Activated naive CD8-positive, alpha-beta T cell treated with anti-CD3 and anti-CD28 coated beads, Interleukin-2, amount 10 ng/mL, durations not matched to agents 7 days and 5 days (primary cell): ENCODE measurements at places on chromosomes 1 and 21.

DNA sequence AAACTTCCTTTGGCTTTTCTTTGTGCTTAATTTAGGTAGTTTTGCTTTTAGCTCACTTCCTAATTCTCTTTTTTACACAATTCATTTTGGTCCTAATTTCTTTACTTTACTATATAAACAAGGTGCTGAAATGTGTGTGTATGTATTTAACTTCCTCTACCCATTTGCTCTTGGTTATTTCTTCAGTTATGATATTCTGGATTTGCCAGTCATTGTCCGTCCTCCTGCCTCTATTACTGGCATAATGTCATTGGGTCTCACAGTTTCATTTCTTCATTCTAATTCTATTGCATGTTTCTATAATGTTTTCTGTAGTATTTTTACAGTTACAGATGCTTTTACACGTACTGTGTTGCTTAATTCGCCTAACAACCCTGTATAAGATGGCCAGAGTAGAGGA, 96.2 kb downstream of the ZMYM4 start:
- no peak for DNase-seq

- DNase-seq = no peak
Observed at GRCh38 chr1:101587741-101588140, 350.9 kb downstream of the S1PR1 start.

DNA sequence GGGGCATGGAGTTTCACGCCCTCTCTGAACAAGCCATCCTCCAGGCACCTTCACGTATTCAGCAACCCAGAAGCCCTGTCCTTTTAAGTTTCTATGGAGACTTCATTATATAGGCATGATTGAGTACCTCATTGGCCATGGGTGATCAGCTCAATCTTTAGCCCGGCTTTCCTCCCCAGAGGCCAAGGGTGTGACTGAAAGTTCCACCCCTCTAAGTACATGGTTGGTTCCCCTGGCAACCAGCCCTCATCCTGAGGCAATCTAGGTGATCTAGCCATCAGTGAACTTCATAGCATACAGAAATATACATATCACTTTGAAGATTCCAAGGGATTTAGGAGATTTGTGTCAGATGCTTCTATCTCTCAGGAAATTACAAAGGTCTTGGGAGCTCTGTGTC, 21.3 kb upstream of the DHX9 start:
- DNase-seq = no peak

- no peak for DNase-seq
Observed at GRCh38 chr1:188904201-188904600, 1573.5 kb downstream of the BRINP3 start.

DNA sequence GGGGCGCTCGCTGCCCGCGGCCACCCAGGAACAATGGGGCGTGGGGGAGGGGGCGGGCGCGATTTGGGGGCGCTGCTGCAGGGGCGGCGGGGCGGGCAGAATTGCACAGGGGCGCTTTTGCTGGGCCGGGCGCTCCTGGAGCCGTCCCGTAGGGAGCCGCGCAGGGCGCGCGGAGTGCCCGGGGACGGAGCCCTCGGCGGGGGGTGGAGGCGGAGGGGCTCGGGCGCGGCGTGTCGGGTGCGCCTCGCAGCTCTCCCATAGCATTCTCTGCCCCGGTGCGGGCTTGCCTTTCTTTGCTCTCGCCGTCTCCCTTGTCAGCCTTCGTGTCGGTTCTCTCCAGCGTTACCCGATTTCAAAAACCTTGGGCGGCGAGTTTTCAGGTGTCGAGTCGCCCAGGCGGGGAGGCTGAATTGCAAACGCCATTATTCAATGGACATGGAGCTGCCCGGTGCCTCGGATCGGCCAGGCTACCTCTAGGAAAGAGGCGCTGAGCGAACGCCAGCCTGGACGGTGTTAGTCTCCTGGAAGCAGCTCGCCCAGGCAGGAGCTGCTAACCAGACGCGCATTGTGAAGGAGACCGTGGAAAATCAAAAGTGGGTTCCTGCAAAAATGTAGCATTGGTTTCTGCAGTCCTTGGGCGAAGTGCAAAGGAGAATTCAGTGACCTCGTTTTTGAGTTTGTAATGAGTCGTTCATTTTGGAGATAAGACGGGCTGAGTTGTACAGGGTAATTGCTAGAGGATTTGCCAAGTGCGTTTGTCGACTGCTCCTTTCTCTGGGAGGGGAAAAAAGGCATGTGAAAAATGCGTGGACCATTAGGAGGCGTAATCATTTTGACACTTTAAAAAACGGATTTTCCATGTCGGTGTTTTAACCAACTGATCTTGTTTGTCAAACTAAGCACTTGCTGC, 626 bp downstream of the CXADR start:
- DNase-seq = peak; percentile 50

DNA sequence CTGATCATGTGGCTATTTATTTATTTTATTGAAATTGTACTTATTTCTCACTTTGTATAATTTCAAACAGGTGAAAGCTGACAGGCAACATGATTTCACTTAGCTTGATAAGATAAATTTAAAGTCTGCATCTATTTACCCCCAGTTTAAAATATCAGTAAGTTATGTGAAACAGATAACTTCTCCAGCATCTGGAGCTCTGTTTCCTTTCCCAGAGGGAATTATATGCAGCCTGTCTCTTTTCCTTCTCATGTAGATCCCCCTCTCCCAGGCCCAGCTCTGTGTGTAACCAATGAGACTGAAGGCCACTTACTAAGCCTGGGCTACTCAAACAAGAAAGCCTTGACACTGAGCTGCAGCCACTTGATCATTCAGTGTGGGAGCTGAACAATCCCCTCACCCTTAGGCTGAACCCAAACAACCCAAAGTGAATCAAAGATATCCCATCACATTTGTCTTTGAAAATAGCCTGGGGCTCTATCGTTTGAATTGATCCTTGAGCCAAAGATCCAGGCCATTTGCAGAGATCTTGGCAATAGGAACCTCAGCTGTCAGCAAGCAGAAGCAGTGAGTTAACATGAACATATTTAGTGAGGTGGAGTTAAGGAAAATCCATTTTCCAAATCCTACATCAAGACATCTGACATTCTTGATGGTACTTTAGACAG, 383.9 kb downstream of the TGFB2 start:
- DNase-seq = no peak

DNA sequence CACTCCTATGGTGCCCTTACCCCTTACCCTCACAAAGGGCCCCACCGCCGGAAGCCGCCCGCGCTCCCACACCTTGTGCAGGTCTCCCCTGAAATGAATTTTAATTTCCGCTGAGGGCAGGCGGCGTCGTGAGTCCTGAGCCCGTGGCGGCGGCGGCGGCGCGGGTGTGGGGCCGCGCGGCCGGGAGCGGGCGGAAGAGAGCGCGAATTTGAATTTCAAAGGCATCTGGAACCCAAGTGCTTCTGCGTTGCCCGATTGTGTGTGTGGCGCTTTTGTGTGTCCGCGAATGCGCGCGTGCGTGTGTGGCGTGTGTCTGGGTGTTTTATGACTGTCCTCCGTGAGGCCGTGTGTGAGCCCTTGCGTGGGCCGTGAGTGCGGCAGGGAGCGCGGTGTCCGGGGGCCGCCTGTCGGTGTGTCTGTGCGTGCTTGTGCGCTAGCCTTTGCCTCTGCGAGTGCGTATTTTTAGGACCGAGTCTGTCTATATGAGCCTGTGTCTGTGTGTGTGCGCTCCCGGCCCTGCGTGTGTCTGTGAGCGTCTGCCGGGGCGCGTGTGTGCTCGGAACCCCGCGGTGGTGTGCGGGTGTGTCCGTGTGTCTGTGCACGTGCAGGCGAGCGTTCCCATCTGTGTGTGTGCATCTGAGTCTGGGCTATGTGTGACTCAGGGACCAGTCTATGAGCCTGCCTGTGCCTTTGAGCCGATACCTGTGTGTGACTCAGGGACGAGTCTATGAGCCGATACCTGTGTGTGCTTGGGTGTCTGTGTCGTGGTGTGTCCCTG, 7.9 kb upstream of the ADGRB2 start:
- DNase-seq = peak; percentile 54

- no peak for DNase-seq
Observed at GRCh38 chr1:187047298-187047697, 218.5 kb downstream of the PLA2G4A start.

DNA sequence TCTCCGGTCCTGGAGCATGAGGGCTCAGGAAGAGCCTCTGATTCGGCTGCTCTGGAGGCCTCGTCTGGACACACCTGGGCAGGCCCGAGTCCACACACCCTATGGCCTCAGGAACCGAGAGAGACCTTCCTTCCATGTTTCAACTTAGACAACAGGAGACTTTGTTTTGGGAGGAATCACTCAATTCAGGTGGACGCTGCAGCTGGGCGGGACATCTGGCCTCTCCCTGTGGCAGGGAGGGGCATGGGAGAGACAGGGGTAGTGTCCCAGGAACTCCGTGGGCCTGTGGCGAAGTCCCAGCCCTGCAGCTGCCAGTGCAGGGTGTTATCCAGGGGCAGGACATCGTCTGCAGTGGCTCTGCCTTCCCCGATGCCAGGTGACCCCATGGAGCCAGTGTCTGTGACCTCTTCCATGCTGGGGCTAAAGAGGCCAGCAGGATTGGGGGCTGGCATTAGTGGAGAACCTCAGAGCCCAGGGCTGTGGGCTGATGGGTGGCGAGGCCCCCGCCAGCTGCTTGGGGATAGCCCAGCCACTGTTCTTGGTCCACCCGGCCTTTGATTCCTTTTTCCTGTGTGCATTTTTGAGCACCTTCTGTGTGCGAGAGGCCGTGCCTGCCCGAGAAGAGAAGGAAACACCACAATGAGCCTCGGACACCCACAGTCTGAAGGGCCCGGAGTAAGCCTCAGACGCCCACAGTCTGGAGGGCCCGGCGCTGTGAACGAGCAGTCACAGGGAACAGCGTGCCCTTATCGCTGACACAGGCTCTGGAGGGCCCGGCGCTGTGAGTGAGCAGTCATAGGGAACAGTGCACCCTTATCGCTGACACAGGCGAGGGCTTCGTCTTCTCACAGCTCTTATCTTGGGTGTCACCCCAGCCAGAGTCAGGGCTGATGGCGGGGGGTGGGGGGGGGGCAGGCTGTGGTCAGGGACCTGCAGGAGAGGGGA, 6.2 kb downstream of the COL18A1 start:
- DNase-seq = no peak

- DNase-seq = no peak
Observed at GRCh38 chr1:17412093-17412870, 27.2 kb downstream of the RCC2 start.

DNA sequence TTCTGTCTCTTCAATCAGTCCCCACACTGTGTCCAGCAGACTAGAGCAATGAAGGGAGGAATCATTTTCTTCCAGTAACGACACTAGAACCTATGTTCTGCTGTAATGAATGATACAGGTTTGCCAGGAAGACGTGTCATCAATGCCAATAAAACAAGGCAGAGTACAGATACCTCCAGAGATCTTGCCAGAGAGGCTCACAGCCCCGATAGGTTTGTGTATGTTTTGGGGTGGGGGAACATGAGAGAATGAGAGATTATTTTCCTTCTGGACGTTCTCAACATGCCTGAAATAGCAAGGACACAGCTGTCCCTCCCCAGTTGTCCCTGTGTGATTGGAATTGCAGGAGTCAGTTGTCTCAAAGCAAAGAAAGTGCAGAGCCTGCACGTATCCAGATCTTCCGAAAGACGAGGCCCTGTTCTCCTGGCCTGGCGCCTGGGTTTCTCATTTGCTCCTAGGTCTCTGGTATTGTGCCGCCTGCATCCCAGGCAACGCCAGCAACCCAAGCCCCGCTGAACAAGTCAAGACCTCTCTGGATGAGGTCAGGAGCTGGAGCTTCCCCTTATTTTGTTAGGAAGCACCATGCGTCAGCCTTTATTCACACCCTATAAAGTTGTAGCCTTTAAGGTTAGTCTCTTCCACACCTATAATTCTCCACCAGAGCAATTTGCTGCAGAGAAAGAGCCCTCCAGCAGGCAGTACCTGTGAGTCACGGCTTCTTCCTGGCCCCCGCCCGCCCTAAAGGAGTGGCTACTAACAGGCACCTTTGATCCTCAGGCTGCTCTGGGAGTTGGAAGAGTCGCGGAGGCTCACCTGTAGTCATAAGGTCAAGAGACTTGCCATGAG, 130.5 kb downstream of the TOMM20 start:
- no peak for DNase-seq

GRCh38 chr21:44614961-44615391, 3.1 kb downstream of the KRTAP10-8 start:
- no peak for DNase-seq

DNA sequence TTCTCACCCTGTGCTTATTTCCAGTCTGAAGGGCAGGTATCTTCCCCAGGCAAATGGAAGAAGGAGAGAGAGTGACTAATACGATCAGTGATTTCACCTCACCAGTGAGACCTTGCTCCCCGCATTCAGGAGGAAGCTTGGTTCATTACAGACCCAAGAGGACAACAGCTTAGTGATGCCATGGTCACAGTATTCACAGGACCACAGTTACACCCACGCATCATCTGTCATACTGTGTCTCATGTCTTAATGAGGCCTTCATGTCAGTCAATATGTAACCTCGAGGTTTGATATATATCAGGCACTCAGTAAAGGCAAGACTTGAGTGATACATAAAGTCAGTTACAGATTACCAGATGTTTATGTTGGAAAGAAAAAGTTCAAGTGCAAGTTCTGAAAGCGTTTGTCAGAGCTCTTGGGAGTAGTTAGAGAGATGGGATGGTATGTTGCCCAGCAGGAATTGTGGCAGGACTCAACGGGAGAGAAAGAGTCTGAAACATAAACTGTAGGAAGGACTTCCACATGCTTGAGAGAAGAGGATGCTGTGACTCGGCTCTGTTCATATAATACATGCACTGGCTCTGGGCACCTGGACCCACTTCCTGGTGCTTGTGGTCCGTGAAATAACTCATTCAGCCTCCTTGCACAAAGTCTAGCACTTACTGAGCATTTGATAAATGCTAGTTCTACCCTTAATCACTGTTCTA, 33.3 kb downstream of the GNPAT start:
- no peak for DNase-seq

- no peak for DNase-seq
Observed at GRCh38 chr21:34298534-34299167, 65.2 kb upstream of the KCNE2 start.

DNA sequence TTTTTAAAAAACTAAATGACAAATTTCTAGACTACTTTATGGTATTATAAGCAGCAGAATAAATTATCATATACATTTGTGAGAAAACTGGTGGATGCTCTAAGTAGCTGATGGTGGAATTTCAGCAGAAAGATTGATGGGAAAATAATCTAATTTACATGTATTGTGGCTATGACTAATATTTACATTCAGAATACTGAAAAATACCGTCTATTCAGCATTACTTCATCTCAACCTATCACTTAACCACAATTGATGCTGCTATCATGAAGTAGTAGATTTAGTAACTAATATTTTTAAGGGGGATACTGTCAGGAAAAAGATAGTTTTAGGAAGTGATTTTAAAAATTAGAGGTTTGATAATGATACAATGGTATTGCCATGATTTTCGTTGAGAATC, 137.9 kb downstream of the IFI44 start:
- DNase-seq = no peak

DNA sequence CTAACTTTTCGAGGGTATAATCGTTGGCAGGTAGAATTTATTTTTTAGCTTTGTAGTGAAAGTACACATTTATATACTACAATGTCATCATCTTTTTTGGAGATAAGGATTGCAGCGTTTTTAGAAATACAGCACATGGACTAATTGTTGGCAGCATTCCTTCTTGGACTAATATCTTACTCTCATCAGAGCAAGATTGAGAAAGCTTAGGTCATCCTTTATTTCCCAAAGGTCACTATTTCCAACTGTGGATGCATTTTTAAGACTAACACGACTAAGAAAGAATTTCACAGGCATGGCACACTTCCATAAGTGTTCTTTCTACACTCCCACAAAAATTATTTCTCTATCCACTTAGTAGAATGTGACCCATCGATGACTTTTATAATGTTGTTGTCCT, 732.3 kb downstream of the NCAM2 start:
- no peak for DNase-seq

- peak; percentile 19 for DNase-seq
Observed at GRCh38 chr1:234917495-234918180, 211.0 kb downstream of the TOMM20 start.

GRCh38 chr1:239254999-239255398, 131.4 kb upstream of the CHRM3 start:
- no peak for DNase-seq

GRCh38 chr1:178496410-178497135, at the start of gene CLEC20A:
Gene CLEC20A (minus strand): TSS chr1:178496964. CDS start chr1:178496939, 25 bp downstream.
- no peak for DNase-seq
